Activated gamma-delta T cell treated with Interleukin-2 at 50 U/mL for 16 hours (primary cell): ENCODE measurements at places on chromosomes 5 and 9.

DNA sequence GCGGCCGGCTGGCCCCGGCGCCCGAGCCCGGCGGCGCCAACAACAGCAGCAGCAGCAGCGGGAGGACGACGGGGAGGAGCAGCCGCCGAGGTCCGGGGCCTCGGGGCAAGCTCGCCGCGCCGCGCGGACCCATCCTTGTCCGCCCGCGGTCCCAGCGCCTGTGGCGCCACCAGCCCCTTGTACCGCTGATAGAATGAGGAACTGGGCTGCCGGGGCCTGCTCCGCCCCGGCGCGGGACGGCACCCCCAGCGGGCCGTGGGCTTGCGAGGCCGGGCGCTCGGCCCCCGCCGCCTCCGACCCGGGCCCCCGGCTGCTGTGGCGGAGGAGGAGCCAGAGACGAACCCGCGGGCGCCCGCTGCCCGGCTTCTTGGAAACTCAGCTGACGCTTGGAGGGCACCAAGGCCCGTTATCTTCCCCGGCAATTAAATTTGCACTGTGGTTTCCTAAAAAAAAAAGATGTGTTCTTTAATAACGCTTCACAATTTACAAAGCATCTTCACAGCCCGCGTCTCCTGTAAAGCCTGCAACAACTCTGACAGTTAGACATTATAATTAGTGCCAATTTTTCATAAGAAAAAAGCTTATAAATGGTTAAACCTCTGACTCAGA lies at the start of gene ARSB:
Gene ARSB (minus strand): TSS at position 195 of the 609 bp plus-strand sequence. CDS start 62 bp downstream, at position 133.
- peak; percentile 30 for DNase-seq

- DNase-seq: no peak
Measured at GRCh38 chr9:138063785-138064184, 186.2 kb downstream of the CACNA1B start.

GRCh38 chr9:94865582-94866452 lies 139.3 kb downstream of the AOPEP start:
- no peak for DNase-seq

GRCh38 chr5:119402081-119402480 lies 46.3 kb downstream of the TNFAIP8 start:
- no peak for DNase-seq

GRCh38 chr5:81516091-81516490 lies 122.2 kb upstream of the ACOT12 start:
- DNase-seq: no peak

DNA sequence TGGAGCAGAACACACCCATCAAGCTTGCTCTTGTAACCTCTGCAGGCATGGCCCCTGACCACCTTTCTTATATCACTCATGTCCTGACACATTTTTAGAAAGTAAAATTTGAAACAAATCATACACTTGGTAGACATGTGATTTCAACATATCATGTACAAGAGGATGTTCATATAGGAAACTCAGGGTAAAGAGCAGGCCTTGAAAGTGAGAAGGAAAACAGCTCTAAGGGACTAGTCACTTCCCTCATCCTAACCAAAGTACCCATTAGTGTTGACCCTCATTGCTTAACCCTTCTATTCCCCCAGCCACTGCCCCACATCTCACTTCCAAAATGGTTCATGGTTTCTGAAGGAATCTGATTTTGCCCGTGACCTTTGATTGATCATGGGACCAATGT lies 492.4 kb upstream of the KLF4 start:
- DNase-seq: no peak

GRCh38 chr5:123610209-123610608 lies 98.2 kb downstream of the CSNK1G3 start:
- DNase-seq: no peak

- no peak for DNase-seq
Measured at GRCh38 chr5:93899026-93899600, 157.7 kb upstream of the POU5F2 start.

- no peak for DNase-seq
Measured at GRCh38 chr9:128276574-128277270, 646 bp downstream of the SWI5 start.

GRCh38 chr5:79241535-79241979 lies 5.6 kb downstream of the JMY start:
- DNase-seq: no peak

- DNase-seq: no peak
Measured at GRCh38 chr9:137552022-137552768, 516 bp downstream of the MRPL41 start.

- DNase-seq: no peak
Measured at GRCh38 chr5:78696637-78697036, 48.1 kb upstream of the LHFPL2 start.

DNA sequence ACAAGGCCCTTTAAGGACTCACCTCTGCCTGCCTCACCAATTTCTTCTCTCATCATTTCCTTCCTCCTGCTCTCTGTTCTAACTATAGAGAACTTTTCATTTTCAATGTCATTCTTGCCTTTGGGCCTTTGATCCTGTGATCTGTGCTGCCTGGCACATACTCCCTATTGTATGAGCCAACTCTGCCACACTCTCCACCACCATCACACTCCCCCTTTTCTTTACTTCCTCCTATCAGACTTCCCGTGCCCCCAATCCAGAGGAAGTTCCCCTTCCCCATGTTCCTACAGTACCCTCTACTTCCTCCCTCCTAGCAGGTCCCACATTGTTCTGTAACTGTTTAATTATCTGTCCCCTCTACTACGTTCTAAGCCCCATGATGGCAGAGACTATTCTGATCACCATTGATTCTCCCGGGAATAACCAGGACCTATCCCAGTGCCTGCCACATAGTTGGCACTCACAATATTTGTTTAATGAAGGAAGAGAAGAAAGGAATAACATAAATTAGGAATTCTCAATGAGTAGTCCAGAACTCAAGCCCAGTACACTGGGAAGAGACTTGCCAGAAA lies 27.5 kb downstream of the ADAM19 start:
- no peak for DNase-seq

DNA sequence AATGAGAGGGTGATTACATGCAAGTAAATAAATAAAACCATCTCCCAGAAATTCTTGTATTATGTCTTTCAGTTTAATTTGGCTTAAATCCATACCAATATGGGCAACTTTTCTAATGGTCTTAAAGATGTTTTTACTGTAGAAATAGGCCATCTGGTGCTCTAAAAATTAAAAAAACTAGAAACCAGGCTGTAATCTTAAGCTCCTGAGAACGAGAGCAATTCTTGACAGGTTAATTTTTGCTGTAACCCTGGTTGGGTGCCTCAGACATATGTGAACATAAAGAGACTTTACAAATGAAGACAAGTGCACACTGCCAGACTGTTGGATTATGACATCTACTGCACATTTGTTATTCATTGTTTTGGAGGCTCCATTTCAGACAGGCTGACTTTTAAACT lies 246.8 kb upstream of the DAB2 start:
- DNase-seq: no peak

GRCh38 chr9:116685166-116685565 lies 1.9 kb upstream of the TRIM32 start:
- DNase-seq: no peak

DNA sequence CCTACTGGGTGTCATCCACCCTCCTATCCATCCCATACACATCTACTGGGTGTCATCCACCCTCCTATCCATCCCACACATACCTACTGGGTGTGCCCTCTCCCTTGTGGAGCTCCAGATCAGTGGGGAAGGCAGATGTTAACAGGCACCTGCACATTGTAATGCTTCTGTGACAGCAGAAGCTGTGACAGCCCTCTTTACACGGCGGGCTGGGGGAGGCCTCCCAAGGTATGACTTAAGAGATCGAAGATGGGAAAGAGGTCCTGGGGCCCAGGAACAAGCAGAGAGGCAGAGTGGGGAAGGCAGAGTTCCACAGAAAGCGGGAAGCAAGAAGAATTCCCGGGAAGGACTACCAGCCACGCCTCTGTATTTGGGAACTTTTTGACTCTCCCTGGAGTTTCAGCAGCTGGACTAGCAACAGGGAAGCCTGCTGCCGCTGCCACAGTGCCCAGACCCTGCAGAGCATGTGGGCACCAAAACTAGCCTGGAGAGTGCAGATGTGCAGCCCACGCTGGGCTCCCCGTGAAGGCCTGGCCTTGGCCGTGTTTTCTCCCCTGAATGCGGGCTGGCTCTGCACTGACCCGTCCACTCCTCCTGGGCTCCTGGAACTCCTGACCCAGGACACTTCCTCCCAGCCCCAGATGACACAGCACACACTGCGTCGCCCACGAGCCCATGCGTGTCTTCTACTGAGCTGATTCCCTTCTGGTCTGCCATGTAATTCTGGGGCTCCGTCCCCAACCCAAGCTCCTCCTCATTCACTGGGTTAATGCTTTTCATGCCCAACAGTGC lies 9.3 kb downstream of the TOR1A start:
- DNase-seq: no peak

GRCh38 chr9:119418721-119419120 lies 49.5 kb upstream of the BRINP1 start:
- DNase-seq: no peak
